ENCODE measurements at places on chromosomes 1 and 21.
A peak's percentile ranks its signal among the peaks of the same experiment; 100 is the strongest.

DNA sequence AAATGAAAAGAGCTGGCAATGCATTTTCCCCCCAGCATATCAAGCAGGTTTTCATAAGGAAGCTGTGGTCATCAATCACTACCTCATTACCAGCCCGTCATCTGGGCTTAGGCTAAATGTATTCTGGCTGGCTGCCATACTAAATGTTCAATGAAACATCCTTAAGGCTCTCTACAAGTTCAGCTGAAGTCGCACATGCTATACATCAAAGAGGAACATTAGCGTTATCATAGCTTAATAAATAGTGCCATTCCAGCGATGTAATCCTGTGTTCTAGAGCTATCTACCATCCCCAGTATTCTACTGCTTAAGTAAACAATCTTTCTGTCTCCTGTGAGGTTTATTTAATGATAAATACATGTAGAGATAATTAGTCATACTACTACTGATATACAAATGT, 288.8 kb downstream of the DPYD start:
- no peaks in the 10 kb centered on the region for H3K4me1 ChIP-seq
- no peaks in the 10 kb centered on the region for H3K36me3 ChIP-seq
- no peak overlapping the region for H3K27ac ChIP-seq
- no peak overlapping the region for H3K4me3 ChIP-seq
- no peak for DNase-seq

GRCh38 chr21:36104317-36105300, 30.3 kb upstream of the CBR3 start:
- H3K4me3 ChIP-seq: no peak overlapping the region
- DNase-seq: peak; percentile 12
- peaks cover 10% of the 10 kb centered on the region for H3K27me3 ChIP-seq
- no peaks in the 10 kb centered on the region for H3K36me3 ChIP-seq

DNA sequence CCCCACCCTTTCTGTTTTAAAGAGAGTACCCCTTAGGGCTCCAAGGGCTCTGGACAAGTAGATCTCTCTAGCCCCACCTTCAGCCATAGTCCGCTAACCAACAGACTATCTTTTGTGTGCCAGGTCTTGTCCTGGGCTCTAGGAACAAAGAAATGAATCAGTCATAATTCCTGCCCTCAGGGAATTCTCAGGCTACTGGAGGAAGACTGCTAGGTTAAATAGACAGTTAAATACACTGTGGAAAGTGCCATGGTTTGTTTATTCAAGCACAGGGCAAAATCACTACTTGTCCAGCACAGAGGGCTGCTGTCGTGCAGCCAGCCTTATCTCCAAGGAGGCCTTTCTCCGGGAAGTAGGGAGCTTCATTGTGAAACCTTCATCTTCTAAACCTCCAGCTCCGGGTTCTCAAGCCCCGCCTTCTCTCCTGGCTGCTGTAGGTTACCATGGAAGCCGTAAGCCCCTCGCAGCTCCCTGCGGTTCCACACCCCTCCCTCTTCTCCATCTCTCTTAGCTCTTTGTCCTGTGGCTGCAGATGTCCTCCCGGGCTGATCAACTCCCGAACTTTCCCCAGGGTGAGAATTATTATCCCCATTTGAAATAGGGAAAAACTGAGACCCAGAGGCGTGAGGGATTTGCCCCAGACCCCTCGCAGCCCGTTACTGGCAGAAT, 29.8 kb downstream of the SHISAL2A start:
- peaks cover 18% of the 10 kb centered on the region for H3K36me3 ChIP-seq
- H3K4me1 ChIP-seq: no peaks in the 10 kb centered on the region
- no peak overlapping the region for H3K4me3 ChIP-seq
- no peak for DNase-seq

- H3K27ac ChIP-seq: no peak overlapping the region
- H3K36me3 ChIP-seq: no peaks in the 10 kb centered on the region
- no peak overlapping the region for H3K4me3 ChIP-seq
- H3K4me1 ChIP-seq: no peaks in the 10 kb centered on the region
- no peak for DNase-seq
These were observed 10.4 kb upstream of the DESI2 start for GRCh38 chr1:244642526-244642925.

DNA sequence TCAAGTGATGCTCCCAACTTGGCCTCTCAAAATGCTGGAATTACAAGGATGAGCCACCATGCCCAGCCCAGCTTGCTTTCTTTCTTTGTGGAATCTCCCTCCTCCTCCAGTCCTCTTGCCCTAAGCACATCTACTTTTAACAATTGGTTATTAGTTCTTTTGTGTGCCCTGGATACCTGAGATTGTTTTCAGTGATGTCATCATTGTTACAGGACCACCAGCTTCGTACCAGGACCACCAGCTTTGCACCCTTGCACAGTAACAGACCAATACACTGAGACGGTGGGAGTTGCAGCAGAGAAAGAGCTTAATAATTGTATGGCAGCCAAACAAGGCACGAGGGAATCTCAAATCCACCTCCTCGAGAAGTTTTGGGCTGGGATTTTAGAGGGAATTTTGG, 71.3 kb downstream of the CNIH3 start:
- DNase-seq: no peak

GRCh38 chr1:209208648-209209047, 374.9 kb upstream of the CAMK1G start:
- no peak for DNase-seq
- H3K4me1 ChIP-seq: no peaks in the 10 kb centered on the region
- no peak overlapping the region for H3K27ac ChIP-seq
- no peak overlapping the region for H3K4me3 ChIP-seq
- no peaks in the 10 kb centered on the region for H3K36me3 ChIP-seq
- peaks cover 4% of the 10 kb centered on the region for H3K27me3 ChIP-seq

DNA sequence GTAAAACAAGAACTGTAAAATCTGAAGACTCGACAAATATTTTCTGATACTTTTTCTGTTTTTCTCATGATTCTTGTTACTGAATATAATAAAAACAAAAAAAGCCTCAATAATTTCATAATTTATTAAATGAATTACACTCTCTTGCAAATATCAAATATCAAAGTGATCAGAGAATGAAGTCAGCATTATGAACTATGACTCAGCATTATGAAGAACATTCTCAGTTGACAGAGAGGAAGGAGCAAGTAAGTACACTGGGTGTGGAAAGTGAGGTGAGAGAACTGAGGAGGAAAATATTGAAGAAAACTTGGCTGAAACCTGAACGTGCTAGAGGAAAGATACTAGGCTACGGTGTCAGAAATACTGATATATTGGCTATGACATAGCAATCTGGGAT, 529.5 kb downstream of the KCNT2 start:
- no peaks in the 10 kb centered on the region for H3K4me1 ChIP-seq
- DNase-seq: no peak
- no peaks in the 10 kb centered on the region for H3K36me3 ChIP-seq
- H3K27me3 ChIP-seq: no peaks in the 10 kb centered on the region

DNA sequence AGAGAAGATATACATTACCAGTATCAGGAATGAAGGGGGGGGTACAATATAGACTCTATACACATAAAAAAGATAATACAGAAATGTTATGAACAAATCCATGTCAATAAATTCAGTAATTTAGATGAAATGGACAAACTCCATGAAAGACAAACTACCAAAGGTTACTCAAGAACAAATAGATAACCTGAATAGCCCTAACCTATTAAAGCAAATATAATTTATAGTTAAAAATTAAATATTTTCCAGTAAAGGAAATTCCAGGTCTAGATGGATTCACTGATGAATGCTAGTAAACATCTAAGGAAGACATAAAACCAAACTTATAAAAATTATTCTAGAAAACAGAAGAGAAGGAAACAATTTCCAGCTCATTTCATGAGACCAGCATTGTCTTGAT, 13.2 kb downstream of the BLZF1 start:
- H3K36me3 ChIP-seq: peaks cover 70% of the 10 kb centered on the region
- DNase-seq: no peak
- H3K4me1 ChIP-seq: no peaks in the 10 kb centered on the region
- no peak overlapping the region for H3K27ac ChIP-seq
- H3K4me3 ChIP-seq: no peak overlapping the region

DNA sequence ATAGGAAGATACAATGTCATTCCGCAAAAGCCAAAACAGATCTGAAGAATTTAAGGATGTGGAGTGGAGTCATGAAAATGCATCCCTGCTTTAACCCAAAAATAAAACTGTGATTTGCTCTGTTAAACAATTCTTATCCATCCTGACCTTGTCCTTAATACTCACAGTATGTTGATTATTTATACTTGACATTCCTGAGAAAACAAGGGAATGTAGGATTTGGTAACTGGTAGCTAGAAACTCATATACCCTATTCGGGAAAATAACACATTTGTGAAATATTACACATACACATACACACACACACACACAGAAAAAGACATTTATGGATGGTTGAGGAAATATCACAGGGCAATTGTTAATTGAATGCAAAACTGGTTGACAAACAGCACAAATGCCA, 80.2 kb downstream of the FMN2 start:
- H3K27me3 ChIP-seq: no peaks in the 10 kb centered on the region
- no peak overlapping the region for H3K27ac ChIP-seq

- no peaks in the 10 kb centered on the region for H3K4me1 ChIP-seq
- H3K27me3 ChIP-seq: no peaks in the 10 kb centered on the region
- H3K36me3 ChIP-seq: no peaks in the 10 kb centered on the region
- no peak overlapping the region for H3K27ac ChIP-seq
These were observed 37.6 kb downstream of the TRIM11 start for GRCh38 chr1:228368801-228369607.

DNA sequence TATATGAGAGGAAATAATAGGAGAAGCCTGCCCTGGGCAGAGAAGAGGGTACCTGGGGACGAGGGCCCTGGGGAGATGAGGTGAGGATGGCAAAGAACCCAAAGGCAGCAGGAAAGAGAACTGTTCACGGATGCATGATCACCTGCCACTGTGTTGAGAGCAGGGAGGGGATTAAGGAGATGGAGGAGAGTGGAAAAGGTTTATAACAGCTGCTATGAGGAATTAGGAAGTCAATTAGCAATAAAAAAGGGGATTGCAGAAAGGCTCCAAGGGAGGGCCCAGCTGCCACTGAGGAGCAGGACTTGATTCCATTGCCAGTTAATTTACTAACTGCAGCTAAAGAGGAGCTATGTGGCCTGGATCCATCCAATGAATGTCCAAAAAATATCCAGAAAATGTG, 61.1 kb downstream of the GFI1 start:
- no peaks in the 10 kb centered on the region for H3K36me3 ChIP-seq
- DNase-seq: no peak
- no peak overlapping the region for H3K4me3 ChIP-seq

DNA sequence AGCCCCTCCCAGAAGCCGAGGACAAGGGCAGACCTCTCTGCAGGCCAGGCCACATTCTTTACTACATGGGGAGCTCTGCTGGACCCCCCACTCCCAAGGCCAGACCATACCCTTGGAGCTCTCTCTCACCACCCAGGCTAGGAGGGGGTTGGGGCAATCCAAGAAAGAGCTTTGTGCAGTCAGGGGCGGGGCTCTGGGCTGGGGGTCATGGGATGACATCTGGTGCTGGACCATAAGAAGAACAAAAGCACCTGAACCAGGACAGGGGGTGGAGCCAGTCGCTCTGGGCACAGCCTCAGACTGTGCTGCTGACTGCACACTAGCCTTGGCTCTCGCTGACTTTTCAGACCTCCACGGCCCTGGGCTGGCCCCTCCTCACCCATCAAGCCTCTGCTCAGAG, 23.1 kb upstream of the AJAP1 start:
- no peak overlapping the region for H3K27ac ChIP-seq
- no peaks in the 10 kb centered on the region for H3K27me3 ChIP-seq
- H3K36me3 ChIP-seq: no peaks in the 10 kb centered on the region
- H3K4me3 ChIP-seq: no peak overlapping the region
- no peak for DNase-seq

- no peak for DNase-seq
- H3K27ac ChIP-seq: no peak overlapping the region
- H3K4me1 ChIP-seq: no peaks in the 10 kb centered on the region
- no peaks in the 10 kb centered on the region for H3K27me3 ChIP-seq
- H3K36me3 ChIP-seq: no peaks in the 10 kb centered on the region
- no peak overlapping the region for H3K4me3 ChIP-seq
These were observed 95.1 kb upstream of the TSPAN2 start for GRCh38 chr1:115184260-115184950.

- no peak overlapping the region for H3K27ac ChIP-seq
- H3K4me3 ChIP-seq: no peak overlapping the region
- no peak for DNase-seq
- no peaks in the 10 kb centered on the region for H3K36me3 ChIP-seq
- H3K4me1 ChIP-seq: no peaks in the 10 kb centered on the region
- no peaks in the 10 kb centered on the region for H3K27me3 ChIP-seq
These were observed 805.1 kb upstream of the ADAMTS5 start for GRCh38 chr21:27771938-27772483.

GRCh38 chr1:195939844-195940243, 668.4 kb downstream of the KCNT2 start:
- DNase-seq: no peak
- H3K4me3 ChIP-seq: no peak overlapping the region
- H3K36me3 ChIP-seq: no peaks in the 10 kb centered on the region
- no peaks in the 10 kb centered on the region for H3K4me1 ChIP-seq
- no peak overlapping the region for H3K27ac ChIP-seq
- no peaks in the 10 kb centered on the region for H3K27me3 ChIP-seq

GRCh38 chr1:215595231-215595630, 28.1 kb downstream of the KCTD3 start:
- no peak for DNase-seq
- no peak overlapping the region for H3K4me3 ChIP-seq
- H3K36me3 ChIP-seq: no peaks in the 10 kb centered on the region
- no peaks in the 10 kb centered on the region for H3K4me1 ChIP-seq
- no peaks in the 10 kb centered on the region for H3K27me3 ChIP-seq

GRCh38 chr1:240000634-240001033, 91.0 kb upstream of the FMN2 start:
- H3K27ac ChIP-seq: no peak overlapping the region
- no peaks in the 10 kb centered on the region for H3K36me3 ChIP-seq
- peaks cover 21% of the 10 kb centered on the region for H3K27me3 ChIP-seq

GRCh38 chr1:20071416-20071815, 1.4 kb downstream of the PLA2G5 start:
- no peak for DNase-seq
- H3K4me3 ChIP-seq: no peak overlapping the region
- no peaks in the 10 kb centered on the region for H3K4me1 ChIP-seq
- H3K27me3 ChIP-seq: no peaks in the 10 kb centered on the region

GRCh38 chr1:186813420-186813819, 15.3 kb upstream of the PLA2G4A start:
- H3K4me3 ChIP-seq: no peak overlapping the region
- no peak overlapping the region for H3K27ac ChIP-seq
- H3K27me3 ChIP-seq: no peaks in the 10 kb centered on the region
- H3K4me1 ChIP-seq: no peaks in the 10 kb centered on the region
- no peaks in the 10 kb centered on the region for H3K36me3 ChIP-seq
- no peak for DNase-seq

GRCh38 chr1:94324178-94324544, 86.8 kb upstream of the ARHGAP29 start:
- H3K36me3 ChIP-seq: no peaks in the 10 kb centered on the region
- no peak overlapping the region for H3K4me3 ChIP-seq
- no peaks in the 10 kb centered on the region for H3K27me3 ChIP-seq
- no peaks in the 10 kb centered on the region for H3K4me1 ChIP-seq
- DNase-seq: no peak
- H3K27ac ChIP-seq: no peak overlapping the region

DNA sequence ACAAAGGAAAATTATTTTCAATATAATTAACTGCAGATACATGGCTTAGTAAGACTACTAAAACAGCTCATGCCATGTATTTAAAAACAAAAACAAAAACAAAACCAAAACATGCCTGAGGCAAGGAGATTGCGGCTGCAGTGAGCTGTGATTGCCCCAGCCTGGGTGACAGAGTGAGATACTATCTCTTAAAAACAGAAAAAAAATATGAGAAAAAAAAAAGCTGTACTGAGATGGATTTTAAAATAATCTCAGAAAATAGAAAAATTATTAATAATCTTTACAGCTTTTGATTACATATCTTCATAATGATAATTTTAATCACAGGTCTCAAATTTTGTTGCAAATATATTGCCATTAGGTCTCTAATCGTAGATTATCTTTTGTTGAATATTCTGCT, 24.0 kb upstream of the LIN9 start:
- no peak overlapping the region for H3K27ac ChIP-seq
- no peaks in the 10 kb centered on the region for H3K36me3 ChIP-seq
- H3K4me1 ChIP-seq: no peaks in the 10 kb centered on the region
- no peak for DNase-seq

All from effector memory CD4-positive, alpha-beta T cell (primary cell).